ENCODE measurements at places on chromosomes 6 and 20.

DNA sequence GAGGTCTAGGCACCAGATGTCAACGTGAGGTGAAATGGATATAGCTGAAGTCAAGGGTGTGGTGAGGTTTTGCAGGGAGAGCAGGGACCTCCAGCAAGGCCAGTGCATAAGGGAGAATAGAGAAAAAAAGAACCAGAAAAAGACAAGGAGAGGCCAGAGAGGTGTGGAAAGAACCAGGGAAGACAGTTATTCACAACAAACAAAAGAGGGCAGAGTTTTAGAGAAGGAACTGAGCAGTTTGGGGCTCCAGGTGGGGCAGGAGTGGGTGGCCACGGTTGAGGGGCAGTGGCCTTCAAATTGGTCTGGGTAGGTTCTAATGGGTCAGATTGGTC lies 11.6 kb upstream of the NQO2 start:
- DNase-seq, result no peak

DNA sequence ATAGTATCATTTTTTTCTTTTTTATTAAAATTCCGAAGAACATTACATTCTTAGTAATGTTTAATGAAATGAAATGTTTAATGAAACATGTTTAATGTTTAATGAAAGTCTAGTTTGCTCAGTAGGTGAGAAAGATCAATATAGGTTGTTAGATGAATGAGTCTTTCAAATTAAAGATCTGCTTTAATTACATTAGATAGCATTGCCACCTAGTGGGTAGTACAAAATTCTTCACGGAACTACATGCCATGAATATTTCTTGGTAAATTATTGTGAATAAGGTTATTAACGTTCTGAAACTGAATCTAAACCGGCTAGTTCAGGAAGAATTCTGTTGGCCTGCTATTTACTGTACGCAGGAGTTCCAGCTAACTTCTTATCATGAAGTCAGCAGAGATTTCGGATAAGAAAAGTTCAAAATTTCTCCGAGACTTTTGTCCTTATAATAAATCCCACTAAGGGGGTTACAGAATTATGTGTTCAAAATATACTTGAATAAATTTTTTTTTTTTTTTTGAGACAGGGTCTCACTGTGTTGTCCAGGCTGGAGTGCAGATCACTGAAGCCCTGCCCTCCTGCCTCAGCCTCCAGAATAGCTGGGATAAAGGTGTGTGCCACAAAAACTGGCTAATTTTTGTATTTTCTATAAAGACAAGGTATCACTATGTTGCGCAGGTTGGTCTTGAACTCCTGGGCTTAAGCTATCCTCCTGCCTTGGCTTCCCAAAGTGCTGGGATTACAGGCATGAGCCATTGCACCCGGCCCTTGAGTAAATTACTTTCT lies 7.9 kb upstream of the GMNN start:
- no peak for DNase-seq

- no peak for DNase-seq
Measured at GRCh38 chr6:162014069-162014811, 713.3 kb downstream of the PRKN start.

- DNase-seq, result no peak
Measured at GRCh38 chr6:145540741-145541140, 194.6 kb downstream of the EPM2A start.

DNA sequence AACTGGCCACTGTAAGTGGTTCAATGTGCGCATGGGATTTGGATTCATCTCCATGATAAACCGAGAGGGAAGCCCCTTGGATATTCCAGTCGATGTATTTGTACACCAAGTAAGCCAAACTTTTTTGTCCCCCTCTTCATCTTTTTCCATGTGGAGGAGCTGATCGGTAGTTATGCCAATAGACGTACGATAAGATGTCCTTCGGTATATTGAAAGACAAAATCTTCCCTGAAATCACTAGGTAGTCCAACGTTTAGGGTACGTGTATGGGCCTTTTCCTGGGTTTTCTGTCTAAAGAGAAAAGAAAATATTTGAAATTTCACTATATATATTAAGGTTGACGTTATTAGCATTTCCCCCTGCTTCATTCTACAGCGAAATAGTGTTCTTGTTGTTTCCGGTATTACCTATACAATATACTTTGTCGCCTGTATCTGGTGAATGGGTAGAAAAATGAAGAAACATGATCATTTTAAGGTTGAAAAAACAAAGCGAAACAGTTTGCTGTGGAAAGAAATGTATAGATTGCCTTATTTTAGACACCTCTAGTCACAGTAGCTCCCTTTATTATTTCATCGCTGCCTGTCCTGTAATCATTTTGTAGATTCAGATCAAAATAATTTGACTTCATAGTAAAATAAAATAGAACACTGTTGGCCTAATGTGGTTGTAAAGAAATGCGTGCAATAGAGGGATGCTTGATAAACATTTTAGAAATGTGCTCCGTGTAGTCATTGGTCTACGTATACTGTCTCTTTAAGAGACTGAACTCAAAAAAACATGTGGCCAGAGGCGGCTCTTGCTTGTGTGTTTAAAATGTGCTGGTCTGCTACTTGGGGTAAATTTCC lies 1.5 kb downstream of the LIN28B start:
- DNase-seq, result no peak

DNA sequence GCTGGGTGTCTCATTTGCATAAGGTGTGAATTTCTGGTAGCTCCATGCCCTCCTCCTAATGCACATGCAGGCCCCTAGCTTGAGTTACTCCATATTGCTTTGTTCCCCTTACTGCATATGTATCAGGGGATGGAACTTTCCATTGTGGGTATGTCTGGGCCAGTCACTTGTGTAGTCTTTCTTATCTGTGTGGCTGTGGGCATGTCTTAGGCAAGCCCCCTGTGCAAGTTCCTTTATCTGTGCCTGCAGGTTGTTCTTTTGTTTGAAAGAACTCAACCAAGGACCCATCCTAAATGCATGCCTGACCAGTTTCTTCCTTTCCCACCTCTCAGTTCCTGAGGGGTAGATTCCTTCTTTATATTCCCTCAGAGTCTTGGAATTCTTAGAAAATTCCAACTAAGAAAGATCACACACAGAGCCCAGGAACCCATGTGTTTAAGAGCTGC lies 23.6 kb downstream of the MBOAT1 start:
- no peak for DNase-seq

GRCh38 chr20:34532756-34533155 lies 16.5 kb downstream of the DYNLRB1 start:
- DNase-seq, result no peak

GRCh38 chr6:156777577-156778453 lies 637 bp downstream of the ARID1B start:
- DNase-seq, result peak; percentile 46

DNA sequence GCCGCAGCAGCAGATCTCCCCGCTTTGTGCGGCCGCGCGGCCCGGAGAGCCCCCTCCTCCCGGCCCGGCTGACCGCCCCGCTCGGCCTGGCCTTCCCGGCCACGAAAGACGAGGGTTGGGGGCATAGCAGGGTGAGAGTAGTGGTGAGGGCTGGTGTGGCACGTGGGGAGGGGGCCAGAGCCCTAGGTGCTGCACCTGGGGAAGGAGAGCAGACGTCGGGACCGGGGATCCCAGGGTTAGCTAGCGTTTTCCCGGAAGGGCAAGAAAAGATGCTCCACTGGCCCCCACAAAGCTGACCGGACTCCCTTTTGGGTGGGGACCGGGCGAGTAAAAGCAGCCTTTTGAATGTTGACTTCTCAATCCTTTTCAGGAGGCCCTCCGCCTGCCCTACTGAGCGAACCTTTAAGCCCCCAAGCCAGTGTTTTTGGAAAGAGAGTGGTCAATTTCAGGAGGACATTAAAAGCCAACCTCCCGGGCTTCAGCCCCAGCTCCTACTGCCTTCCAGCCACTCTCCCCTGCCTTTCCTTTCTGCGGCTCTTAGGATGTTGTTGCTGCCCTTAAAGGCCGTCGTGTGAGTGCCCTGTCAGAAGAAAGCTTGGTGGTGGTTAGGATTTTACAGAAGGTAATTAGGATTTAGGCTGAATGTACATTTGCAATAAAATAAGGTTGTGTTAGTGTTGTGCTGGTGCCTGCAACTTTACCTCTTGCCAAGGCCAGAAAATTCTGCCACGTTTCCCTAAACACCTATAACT lies 648 bp upstream of the BACH2 start:
- DNase-seq, result no peak

DNA sequence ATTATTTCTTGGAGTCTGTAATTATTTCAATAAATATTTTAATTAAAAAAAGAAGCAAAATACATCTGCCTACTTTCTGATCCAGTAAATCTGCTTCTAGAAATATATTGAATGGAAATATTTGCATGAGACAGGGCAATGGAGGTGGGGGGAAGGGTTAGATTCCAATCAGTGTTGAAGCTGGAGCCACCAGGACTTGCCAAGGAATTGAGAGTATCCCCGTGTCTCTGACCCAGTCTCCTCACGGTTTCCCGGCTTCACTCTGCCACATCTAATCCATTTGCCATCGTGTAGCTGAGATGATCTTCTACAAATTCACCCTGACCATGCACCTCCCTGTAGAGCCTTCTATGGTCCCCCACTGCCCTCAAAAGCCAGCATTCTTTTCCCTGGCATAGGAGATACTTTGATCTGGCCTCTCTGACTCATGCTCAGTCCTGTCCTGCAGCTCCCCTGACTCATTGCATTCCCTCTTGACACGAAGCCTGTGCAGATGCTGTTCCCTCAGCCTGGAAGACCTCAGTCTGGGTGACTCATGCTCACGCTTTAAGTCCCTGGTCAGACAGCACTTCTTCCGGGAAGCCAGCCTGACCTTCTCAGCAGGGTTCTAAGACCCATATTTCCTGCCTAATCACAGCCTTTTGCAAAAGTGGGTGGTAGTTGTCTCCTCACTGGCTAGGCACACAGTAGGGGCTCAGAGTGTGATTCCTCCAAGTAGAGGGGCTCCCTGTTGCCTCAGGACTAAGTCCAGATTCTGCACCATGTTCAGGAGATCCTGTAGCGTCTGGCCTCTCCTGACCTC lies 23.0 kb upstream of the FKBP1A start:
- no peak for DNase-seq

GRCh38 chr20:37381621-37382471 lies 35.9 kb downstream of the SRC start:
- DNase-seq, result no peak

DNA sequence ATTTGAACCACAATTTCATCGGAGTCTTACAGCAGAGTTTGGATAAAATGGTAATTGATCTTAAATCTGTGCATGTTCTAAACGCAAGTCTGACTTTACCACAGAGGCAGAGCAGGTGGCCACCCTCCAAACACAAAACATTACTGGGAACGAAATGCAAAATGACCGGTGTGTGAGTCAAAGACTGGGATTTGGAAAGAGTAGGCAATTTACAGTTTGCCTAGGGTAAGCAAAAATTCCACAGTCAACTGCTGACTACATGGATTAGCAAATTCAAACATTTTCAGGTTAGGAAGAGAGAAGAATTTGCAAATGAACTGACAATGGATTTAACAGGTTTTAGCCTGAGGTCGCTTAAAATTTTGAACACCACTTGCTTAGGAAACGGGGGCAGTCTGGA lies 444.4 kb downstream of the HDGFL1 start:
- DNase-seq, result no peak

GRCh38 chr20:711576-711975 lies 36.0 kb upstream of the SCRT2 start:
- no peak for DNase-seq

DNA sequence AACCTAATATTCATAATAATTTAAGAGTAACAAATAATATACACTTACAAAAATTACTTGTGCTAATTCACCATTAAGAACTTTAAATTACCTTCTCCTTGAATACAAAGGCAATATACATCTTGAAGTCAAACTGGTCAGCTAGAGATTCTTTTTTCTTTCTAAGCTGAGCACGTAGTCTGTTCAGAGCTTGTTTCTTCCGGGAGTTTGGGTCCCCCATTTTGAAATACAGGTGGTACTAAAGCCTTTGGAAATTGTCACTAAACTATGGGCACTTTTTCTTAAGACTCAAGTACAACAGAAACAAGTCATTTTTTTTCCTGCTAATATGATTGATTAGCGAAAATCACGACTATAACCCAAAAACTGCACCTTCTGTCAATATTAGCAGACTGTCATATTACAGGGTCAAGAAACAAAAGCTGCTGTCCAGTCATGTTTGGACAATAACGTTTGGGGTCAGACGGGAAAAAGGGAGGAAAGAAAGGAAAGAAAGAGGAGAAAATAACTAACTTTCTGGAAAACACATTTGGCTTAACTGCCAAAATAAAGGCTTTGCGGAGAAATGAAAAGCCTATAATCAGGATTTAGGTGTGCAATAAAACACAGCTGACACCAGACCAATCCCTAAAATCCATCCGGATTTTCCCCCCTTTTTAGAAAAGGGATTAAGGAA lies 367 bp downstream of the C6orf62 start:
- DNase-seq, result no peak

DNA sequence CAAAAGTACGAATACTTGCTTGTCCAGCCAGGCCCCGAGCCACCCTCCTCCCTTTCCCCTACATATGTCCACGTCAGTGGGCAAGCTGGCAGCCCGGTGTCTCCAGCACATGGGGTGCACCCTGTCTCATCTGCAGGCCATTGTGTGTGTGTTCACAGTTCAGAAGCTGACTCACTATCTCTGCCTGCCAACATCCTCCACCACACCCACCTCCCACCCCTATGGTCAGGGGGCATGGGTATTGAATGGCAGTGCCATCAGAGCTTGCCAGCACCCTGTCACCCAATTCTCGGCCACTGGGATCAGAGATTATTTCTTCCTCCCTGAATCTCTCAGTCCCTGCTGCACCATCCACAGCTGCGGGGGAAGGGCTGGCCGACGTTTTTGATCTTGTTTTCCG lies 195.7 kb downstream of the FARS2 start:
- DNase-seq, result no peak

GRCh38 chr6:118700531-118700930 lies 49.1 kb upstream of the CEP85L start:
- DNase-seq, result no peak

- no peak for DNase-seq
Measured at GRCh38 chr6:54856129-54856528, 9.6 kb downstream of the FAM83B start.

- DNase-seq, result no peak
Measured at GRCh38 chr6:134821928-134822864, 127.7 kb downstream of the ALDH8A1 start.

DNA sequence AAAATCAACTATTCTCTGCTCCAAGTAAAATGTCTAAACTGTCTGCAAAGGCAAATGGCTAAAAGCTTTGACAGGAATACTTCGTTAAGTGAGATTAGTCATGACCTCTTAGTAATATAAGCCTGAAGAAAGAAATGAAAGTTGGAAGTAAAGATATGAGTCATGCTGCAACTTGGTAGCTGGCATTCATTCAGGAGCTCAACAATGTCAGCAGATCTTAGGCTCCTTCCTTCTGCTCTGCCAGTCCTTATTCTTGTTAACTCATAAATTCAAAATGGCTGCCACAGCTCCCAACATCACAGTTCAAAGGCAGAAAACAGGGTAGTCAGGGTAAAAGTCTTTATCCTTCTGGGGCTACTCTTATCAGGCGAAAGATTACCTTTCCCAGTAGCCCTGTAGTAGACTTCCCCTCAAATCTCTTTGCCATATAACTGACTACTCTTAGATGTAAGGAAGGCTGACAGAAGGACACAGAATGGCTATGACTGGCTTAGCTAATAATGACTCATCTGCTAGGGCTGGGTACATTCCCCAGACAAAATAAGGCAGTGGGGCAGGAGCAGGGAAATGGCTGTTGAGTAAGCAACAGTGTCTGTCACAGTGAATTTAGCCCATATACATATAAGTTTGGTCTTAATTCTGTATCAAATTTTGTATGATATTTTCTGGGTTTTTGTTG lies 24.4 kb upstream of the C6orf62 start:
- no peak for DNase-seq

All from C1 segment of cervical spinal cord (tissue), 14 donors.